ENCODE measurements at places on chromosomes 13 and 19.

GRCh38 chr13:79404361-79404760, 1.7 kb downstream of the RBM26 start:
- no peak for DNase-seq

- DNase-seq: peak; percentile 60
Observed at GRCh38 chr13:97627566-97627965, 193.6 kb downstream of the RAP2A start.

GRCh38 chr19:7823686-7824301, 6.2 kb upstream of the EVI5L start:
- DNase-seq: no peak

GRCh38 chr13:28128030-28128429, 10.3 kb upstream of the PAN3 start:
- no peak for DNase-seq

- DNase-seq: no peak
Observed at GRCh38 chr19:50795664-50796073, 5.5 kb downstream of the ACP4 start.

- DNase-seq: no peak
Observed at GRCh38 chr13:91647361-91647990, 249.1 kb downstream of the GPC5 start.

DNA sequence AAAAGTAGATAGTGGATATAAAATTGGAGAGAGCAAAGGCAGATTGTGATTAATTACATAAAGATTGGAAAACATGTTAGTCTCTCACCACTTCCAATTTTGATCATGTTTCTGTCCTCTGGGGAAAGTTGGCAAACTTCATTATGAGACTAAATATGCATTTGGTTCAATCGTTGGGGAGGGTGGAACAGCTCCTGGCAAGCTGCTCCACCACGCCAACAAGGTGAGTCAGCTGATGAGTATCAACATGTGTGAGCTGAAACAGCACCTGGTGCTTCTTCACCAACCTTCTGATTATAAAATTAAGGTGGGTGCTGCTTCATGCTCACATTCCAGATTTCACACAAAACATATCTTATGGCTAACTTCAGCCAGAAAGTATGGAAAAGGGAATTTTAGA, 1784.6 kb downstream of the SLITRK5 start:
- no peak for DNase-seq

GRCh38 chr13:74215420-74215819, 81.2 kb upstream of the KLF12 start:
- DNase-seq: no peak

DNA sequence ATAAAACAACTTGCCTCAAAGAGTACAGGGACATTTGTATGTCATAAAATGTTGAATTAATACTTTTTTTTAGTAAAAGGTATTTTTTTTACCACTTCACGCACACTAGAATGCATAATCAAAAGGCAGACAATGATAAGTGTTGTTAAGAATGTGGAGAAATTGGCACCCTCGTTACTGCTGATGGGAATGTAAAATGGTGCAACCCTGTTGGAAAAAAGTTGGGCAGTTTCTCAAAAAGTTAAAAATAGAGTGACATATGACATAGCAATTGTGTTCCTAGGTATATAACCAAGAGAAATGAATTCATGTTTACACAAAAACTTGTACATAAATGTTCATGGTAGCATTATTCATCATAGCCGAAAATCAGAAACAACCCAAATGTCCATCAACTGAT, 109.5 kb downstream of the PIBF1 start:
- no peak for DNase-seq

DNA sequence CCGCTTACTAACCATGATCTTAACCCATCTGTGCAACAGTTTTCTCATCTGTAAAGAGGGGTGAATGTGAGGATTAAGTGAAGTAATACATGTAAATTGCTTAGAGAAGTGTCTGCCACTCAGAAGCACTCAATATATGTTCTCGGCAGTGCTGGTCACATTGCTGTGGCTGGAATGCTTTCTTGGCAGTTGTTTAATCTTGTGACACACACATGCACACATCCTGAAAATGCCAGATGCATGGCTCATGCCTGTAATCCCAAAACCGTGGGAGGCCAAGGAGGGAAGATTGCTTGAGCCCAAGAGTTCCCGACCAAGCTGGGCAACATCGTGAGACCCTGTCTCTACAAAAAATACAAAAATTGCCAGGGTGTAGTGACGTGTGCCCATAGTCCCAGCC, 4.9 kb upstream of the DMKN start:
- no peak for DNase-seq

GRCh38 chr19:11626252-11626651, 29.0 kb downstream of the ZNF627 start:
- no peak for DNase-seq

Measured in NCI-H1436 (cell line).